Mucosa of descending colon (tissue), 3 donors: ENCODE measurements at places on chromosomes 5 and 9. TPM values are rescaled to one million over a fixed set of nuclear protein-coding genes. Genes with fewer than 3 reads are reported as not detected.
A peak's percentile ranks its signal among the peaks of the same experiment; 100 is the strongest.

DNA sequence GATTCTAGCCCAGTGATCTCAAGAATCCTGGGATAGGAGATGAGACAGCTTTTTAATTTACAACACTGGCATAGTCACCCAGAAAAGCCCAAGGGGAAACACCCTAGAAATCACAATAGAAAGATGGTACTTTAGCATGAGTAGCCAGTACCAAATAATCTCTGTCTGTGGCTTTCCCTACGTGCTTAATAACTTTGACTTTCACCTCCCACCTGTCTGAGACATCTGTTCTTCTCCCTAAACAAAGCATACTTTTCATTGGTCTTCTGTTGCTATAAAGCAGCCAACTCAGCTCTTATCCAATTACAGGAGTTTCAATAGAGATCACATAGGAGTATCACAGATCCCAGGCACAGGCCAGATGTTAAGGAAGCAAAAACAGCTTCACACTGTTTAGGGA lies 10.4 kb downstream of the MARCHF3 start:
- DNase-seq, result no peak

DNA sequence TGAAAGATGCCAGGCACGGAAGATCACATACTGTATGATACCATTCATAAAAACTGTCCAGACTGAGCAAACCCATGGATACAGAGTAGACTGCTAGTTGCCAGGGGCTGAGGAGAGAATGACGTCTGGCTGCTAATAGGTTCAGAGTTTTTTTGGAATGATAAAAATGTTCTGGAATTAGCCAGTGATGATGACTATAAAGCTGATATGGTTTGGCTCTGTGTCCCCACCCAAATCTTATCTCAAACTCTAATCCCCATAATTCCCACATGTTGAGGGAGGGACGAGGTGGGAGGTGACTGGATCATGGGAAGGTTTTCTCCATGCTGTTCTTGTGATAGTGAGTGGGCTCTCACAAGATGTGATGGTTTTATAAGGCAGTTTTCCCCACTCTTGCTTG lies 37.4 kb downstream of the CAMSAP1 start:
- DNase-seq, result no peak

SGCD gene
- total RNA-seq, result 2.0 TPM

DNA sequence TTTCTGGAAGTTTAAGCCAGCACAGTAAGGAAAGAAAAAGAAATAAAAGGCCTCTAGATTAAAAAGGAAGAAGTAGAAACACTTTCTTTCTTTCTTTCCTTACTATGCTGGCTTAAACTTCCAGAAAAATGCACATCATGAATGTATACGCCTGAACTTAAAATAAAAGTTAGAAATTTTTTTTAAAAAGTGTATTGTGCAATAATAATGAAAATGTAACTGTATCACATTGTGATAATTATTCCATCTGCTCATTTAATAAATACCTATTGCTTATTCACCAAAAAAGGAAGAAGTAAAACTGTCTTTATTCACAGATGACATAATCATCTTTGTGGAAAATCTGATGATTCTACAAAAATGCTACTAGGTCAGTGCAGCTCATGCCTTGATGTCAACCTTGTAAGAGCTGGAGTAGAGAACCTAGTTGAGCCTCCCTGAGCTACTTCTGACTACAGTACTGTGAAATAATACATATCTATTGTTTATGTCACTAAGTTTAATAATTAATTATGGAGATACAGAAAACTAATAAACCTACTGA lies 49.4 kb downstream of the MCTP1 start:
- DNase-seq, result no peak

KCNV2 gene
- not detected for total RNA-seq

RLN2 gene
- total RNA-seq, result 0.58 TPM

GRCh38 chr9:17627641-17628040 lies 48.8 kb downstream of the SH3GL2 start:
- DNase-seq, result peak; percentile 28

GRCh38 chr5:17441351-17441750 lies 56.7 kb upstream of the TAF11L2 start:
- DNase-seq, result no peak

DNA sequence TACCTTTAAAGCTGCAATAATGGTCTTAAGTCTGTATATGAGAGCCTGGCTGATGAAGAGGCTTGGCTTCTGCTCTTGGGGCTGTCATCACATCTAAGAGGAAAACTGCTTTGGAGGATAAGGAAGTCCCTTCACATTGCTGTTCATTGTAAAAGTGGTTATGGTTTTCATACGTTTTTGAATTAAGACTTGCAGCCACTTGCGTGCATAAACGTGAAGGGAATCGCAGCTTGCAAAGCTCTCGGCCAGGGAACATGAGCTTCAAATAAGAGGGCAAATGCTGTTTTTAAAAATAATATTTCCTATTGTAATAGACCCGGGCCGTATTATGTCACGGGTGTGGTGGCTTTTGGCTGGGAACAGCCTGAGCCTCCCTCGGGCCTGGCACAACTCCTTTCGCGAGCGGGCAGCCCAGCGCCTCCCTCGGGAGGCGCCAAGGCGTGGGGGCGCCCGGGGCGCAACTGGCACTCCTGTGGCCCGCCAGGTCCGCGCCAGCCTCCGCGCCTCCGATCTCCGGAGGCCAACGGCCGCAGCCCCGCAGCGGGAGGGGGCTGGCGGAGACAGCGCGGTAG lies 538 bp upstream of the ARHGEF28 start:
- no peak for DNase-seq

GRCh38 chr5:91408710-91409109 lies 25.6 kb upstream of the ARRDC3 start:
- no peak for DNase-seq

- DNase-seq, result peak; percentile 60
Measured at GRCh38 chr9:136773386-136774044, 9.2 kb upstream of the LCN15 start.

RMI1 gene
- total RNA-seq, result 7.0 TPM

THBS4 gene
- total RNA-seq, result 0.84 TPM

DNA sequence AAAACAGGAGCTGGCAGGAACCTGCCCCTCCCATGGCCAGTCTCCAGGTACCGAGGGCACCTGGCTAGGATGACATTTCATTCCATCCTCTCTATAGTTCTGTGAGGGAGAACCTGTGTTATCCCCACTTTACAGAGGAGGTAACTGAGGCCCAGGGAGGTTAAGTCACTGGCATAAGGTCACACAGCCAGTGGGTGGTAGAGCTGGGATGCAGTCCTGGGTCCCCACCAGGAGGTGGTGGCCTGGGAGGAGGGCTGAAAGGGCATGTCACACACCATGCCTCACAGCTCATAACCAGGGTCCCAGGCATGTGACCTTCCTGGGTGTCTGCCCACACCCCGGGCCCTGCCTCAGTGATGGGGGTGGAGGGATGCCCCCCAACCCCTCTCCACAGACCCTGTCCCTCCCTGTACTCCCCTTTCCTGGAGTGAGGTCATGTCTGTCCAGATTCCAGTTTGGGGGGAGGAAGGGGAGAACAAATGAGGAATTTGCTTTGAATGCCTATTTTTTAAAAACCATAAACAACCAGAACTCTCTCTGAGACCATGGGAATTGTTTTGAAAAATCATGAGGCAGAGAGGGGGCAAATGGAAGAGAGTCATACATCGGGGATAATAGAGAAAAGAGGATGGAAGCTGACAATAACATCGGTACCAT lies 77.7 kb upstream of the STXBP1 start:
- DNase-seq, result no peak
